ENCODE measurements at places on chromosomes 16 and 17. TPM values are rescaled to one million over a fixed set of nuclear protein-coding genes. Genes with fewer than 3 reads are reported as not detected.

The SDR42E2 gene
- total RNA-seq = not detected

The FAHD1 gene
- 17.5 TPM for total RNA-seq

The SLC5A11 gene
- total RNA-seq = 17.7 TPM

The ZNF469 gene
- total RNA-seq = 4.5 TPM

The KRT32 gene
- total RNA-seq = not detected

- H3K4me3 ChIP-seq = no peak overlapping the region
- no peaks in the 10 kb centered on the region for H3K27me3 ChIP-seq
- H3K4me1 ChIP-seq = peaks cover 4% of the 10 kb centered on the region
Observed at GRCh38 chr17:67386965-67387551, 10.0 kb downstream of the PITPNC1 start.

- H3K4me1 ChIP-seq = no peaks in the 10 kb centered on the region
- no peak for DNase-seq
- peaks cover 42% of the 10 kb centered on the region for H3K36me3 ChIP-seq
Observed at GRCh38 chr16:2173916-2174315, 18.3 kb downstream of the TRAF7 start.

DNA sequence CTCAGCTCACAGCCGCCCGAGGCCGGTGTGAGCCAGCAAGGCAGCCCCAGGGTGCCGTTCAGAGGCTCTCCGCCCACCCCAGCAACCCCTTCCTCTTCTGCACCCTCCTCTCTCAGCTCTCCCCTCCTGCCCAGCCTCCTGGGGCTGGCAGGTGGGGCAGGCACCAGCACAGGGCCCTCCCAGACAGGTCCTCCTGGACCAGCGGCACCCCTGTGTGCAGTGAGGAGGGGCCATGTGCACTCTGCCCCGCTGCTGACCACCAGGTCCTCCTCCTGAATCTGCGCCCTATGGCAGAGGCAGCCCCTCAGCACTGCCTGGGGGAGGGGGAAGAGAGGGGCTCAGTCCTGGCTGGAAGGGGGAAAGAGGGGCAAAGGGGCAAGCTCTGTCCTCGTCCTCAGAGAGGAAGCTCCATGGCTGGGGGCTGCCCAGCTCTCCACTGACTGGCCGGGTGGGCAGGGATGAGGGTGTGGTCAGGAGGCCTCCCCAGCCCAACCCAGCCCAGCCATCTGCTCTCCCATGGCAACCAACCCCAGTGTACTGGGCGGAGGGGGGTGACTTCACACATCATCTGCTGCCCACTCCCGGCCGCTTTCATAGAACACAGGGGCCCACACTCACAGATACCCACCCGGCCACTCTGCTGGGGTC is 5.4 kb upstream of the BCAR1 start:
- peaks cover 100% of the 10 kb centered on the region for H3K4me1 ChIP-seq
- no peaks in the 10 kb centered on the region for H3K36me3 ChIP-seq
- peak; percentile 7 for DNase-seq
- peak overlapping the region; percentile 96 for H3K27ac ChIP-seq
- peak overlapping the region; percentile 55 for H3K4me3 ChIP-seq
- H3K27me3 ChIP-seq = no peaks in the 10 kb centered on the region

Data from thoracic aorta (tissue), 2 donors.